ENCODE measurements at places on chromosomes 4 and X.

GRCh38 chr4:152115794-152116193, 355.0 kb upstream of the GATB start:
- DNase-seq: no peak

- DNase-seq: no peak
Observed at GRCh38 chr4:122797405-122798094, 29.1 kb upstream of the FGF2 start.

GRCh38 chr4:158020176-158020575, 152.6 kb downstream of the GASK1B start:
- peak; percentile 85 for DNase-seq

GRCh38 chrX:78493180-78493579, 165.8 kb upstream of the CYSLTR1 start:
- no peak for DNase-seq

- no peak for DNase-seq
Observed at GRCh38 chr4:93605163-93605562, 223.4 kb upstream of the ATOH1 start.

- DNase-seq: no peak
Observed at GRCh38 chr4:186404562-186405134, 138.7 kb downstream of the F11 start.

DNA sequence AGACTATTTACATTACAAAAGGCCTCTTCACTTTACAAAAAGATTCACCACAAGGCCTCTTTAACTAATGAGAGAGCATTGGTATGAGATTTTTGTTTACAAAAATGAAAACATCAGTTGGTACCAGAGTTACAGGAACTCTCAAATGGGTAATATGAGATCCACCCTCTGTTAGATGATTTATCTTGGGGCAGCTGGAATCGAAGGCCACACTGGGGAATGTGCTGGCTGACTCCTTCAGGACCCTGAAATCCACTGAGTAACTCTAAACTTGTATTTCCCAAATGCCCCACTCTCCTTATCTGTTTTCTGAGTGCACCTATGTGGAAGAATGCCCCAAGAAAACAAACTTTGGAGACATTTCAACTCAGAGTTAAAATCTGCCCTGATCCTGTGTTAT, 232.9 kb upstream of the F9 start:
- no peak for DNase-seq

GRCh38 chr4:109041463-109042360, 260.7 kb downstream of the COL25A1 start:
- no peak for DNase-seq

DNA sequence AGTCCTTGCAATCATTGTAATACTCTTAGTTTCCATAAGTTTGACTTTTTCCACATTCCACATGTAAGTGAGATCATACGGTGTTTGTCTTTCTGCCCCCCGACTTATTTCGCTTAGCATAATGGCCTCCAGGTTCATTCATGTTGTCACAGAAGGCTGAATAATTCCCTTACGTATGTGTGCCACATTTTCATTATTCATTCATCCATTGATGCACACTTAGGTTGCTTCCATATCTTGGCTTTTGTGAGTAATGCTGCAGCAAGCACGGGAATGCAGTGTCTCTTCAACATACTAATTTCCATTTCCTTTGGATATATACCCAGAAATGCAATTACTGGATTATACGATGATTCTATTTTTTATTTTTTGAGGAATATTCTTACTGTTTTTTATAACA, 22.0 kb upstream of the VEGFC start:
- no peak for DNase-seq

DNA sequence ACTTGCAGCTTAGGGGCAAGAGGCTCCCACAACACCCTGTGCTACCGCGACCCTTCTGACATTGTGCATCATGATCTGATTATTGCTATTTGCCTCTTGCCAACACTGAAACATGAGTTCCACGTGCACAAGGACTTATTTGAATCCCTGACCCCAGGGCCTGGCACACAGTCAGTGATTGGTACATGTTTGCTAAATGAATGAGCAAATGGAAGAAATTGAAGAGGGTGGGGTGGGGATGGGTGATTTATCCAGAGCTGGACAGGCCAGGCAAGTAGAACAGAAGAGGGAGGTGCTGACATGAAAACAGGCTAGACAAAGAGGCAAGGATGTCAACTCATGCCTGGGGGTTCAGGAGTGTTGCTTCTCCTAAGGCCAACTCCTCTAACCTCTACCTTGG, 24.9 kb upstream of the RPL39 start:
- DNase-seq: no peak

DNA sequence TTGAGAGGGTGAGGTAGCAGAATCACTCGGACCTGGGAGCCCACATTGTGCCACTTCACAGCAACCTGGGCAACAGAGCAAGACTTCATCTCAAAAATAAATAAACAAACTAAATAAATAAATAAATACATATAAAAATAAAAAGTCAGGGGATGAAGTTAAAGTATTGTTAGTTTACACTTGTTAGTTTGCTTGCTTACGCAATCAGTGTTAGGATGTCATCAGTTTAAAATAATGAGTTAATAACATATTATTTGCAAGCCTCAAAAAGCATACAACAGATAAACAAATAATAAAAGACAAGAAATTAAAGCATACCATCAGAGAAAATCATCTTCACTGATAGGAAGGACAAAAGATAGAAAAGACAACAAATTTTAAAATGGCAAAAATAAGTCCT, 891.1 kb upstream of the PCDH7 start:
- no peak for DNase-seq

DNA sequence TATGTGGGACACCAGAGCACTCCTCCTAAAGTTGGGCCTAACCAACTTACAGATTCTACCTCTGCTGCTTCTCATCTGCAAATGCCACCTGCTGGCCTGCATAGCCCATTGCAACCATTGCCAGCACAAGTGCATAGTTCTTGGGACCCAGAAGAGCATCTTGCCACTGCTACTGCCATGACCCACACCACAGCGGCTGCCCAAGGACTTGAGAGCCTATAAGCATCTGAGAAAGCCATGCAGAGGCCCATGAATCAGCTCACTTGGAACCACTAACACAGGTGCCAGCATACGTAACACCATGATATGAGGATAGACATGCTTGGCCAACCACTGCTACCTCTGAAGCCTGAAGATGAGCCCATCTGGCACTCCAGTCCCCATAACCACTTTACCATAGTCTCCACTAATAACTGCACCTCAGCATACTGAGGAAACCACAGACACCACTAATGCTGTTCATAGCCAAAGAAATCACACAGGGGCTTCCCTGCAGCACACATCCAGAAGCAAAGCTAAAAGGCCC, 258.1 kb upstream of the AGTR2 start:
- no peak for DNase-seq

DNA sequence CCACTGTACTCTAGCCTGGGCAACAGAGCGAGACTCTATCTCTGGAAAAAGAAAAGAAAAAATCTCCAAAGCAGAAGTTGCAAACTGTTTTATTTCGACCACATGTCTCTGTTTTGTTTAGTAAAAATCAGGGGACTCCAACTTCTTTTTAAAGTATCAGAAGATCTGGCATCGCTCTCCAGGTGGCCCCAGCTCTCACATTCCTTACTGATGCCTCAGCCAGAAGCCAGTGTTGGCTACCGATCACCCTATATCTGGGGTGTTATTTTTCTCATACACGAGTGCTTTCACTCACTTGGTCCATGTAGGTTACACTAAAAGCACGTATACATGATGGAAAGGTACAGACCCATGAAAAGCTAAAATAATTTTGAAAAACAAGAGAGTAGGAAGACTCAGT, 8.3 kb downstream of the MPP1 start:
- no peak for DNase-seq

DNA sequence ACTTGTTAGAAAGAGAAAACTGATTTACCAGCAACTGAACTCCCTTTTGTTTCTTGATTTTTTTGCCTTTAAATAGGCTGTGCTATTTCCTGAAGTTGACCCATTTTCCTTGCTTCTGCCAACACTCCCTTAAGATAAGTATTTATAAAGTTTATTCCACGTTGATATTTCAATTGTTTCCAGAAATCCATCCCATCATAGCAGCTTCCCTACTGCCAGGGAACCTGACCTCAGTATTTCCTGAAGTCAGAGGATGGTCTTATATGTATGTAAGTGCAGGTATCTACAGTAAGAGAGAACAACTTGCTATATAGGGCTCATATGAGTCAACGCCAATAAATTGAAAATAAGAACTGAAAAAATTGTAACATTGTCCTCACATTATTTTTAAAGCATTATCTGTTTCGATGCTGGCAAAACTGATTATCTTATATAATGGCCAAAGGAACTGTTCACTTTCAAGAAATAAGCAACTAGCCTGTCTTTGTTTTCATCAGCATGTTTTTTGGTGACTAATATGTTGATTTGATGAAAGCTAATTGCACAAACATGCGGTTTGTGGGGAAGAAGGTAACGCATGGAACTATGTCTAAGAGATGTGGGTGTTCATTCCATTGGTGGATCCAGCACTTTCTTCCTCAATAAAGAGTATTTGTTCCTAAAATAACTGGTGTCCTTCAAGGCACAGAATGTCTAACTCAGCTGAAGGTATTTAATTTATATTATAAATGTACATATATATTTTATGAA, 4.7 kb downstream of the LIMCH1 start:
- DNase-seq: no peak

DNA sequence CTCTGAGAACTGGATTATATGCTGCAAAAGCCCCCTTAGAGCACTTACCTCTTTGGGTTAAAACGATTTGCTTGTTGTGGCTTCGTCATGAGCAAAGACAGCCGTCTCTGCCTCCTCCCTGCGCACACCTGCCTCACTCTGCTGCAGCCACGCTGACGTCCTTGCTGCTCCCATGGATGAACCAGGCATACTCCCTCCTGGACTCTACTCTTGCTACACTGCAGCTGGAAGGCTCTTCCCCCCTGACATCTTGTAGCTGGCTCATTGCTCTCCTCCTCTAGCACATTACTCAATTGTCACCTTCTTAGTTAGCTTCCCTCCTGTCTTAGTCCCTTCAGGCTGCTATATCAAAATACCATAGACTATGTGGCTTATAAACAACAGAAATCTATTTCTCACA, 59.3 kb downstream of the FAM114A1 start:
- DNase-seq: no peak

- DNase-seq: no peak
Observed at GRCh38 chr4:123505095-123506010, 108.8 kb downstream of the SPRY1 start.

GRCh38 chr4:109169170-109169569, 133.3 kb downstream of the COL25A1 start:
- no peak for DNase-seq

DNA sequence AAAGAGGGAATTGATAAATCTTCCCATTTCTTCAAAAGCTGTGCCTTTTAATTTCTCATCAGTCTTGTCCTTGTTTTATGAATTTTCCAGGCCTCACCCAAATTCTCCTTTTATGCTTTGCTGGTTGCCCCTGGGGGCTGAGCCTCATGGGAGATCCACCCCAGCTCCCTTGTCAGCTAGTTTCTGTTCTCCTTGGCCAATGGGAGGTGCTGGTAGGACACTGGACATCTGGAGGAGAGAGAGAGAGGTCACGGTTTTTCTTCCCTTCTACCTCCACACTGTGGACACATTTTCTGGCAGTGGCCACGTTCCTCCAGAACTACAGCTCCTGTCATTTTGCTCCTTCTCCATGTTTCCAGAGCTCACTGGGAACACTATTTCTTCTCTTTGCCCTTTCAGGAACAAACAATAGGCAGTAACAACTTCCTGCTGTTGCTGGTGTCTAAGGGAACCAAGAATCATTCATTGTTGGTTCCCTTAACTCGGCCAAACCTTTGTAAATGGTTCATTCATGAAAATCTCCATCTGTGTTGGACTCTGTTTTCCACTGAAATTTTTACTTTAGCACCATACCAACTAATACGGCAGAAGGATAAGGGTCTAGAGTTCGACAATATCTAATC, 334.5 kb downstream of the GPAT3 start:
- DNase-seq: no peak

GRCh38 chr4:95572304-95572991, 23.7 kb upstream of the UNC5C start:
- peak; percentile 70 for DNase-seq

- DNase-seq: no peak
Observed at GRCh38 chrX:133668225-133668931, 253.1 kb upstream of the GPC4 start.

GRCh38 chrX:153794897-153795816, 689 bp downstream of the SSR4 start:
- DNase-seq: no peak

DNA sequence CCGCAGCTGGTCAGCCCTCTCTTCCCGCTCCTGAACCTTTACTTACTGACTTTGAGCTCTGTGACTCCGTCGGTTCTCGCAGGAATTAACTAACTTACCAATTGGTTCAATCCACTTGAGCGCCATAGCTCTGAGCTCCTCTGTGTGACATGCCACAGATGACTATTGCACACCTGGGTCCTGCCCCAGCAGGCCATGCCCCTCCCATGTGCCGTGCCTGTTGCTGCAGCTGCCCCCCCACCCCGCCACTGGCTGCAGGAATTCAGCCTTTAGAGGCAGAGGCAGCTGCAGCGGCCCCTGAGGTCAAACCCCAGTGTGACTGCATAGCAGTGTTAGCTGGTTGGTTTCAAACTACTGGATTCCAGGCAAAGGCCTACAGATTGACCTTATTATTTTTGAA, 70.6 kb downstream of the MTMR1 start:
- no peak for DNase-seq

- no peak for DNase-seq
Observed at GRCh38 chr4:153790962-153791551, 2.2 kb upstream of the SFRP2 start.

DNA sequence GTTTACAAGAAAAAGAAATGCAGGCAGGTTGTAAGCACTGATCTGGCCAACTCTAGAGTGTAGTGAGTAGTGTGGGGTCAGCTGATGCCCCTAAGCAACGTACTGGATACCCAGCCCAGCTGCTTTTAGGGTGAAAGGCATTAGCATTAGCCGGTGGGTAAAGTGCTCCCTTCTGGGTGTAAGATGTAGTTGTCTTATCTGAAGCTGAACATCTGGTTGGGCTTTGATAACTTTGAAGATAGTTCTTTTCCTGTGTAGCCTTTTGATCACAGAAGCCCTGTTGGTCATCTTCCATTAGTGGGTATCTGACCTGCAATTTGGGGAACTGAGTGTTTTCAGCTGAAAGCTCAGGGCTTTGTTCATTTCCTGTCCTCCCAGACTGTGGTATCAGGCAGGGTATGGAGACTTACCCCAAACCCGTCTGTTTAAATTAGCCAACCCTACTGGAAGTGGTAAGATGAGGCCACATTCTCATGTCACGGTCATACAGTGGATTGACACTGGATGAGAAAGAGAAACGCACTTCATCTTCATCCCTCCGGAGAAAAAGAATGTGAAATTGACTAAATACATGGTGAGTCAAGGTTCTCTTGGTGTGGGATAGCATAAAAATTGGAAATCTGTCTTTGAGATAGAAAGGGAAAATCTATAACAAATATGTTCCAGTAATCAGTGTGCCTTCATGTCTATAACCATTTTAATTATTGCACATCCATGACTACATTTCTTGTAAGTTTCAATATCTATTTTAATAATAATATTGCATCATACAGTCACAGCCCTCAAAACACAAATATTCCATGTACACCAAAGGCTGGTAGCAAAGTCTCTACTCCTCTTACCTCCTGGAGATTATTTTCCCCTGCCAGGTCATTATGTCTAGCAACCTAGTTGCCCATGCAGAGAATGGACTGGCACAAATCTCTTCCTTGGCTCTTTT, 8.7 kb downstream of the RHOH start:
- DNase-seq: no peak
